T-helper 9 cell (primary cell): ENCODE measurements at places on chromosomes 3 and 15.

- DNase-seq: peak; percentile 20
These were observed 114.0 kb downstream of the FNDC3B start for GRCh38 chr3:172153335-172153861.

DNA sequence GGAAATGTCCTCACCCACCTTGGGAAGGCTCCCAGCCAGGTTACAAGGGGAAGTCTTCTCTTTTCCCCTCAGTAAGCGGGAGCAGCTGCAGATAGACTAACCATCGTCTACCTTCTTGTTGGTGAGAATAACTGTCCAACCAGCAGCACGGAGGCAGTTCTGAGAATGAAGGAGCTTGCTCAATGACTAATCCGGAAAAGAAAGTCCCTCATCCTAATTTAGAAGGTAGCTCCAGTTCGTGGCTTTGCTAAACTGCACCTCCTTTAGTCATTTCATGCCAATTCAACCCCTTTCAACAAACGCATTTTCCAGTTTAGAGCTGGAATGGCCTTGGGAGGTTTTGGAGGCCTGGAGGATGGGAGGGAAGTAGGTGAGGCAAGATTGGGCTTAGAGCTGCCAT is 527.4 kb upstream of the PROK2 start:
- DNase-seq: no peak

DNA sequence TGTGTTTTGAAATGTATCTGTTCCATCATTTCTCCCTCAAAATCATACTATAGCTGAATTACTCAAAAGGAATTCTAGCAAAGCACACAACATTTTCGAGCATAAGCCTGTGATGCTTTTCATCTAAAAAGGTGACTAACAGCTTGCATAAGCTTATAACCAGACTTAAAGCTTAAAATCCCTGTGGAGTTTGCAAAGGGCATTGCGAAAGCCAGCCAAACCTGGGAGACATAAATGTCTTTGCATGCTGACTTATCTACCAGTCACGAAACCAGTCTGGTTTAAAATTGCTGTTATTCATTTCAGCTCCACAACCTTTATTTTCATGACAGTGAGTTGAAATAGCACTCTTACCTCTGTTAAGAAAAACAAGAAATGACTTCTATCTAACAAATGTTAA is 35.6 kb upstream of the LIPC start:
- DNase-seq: no peak

DNA sequence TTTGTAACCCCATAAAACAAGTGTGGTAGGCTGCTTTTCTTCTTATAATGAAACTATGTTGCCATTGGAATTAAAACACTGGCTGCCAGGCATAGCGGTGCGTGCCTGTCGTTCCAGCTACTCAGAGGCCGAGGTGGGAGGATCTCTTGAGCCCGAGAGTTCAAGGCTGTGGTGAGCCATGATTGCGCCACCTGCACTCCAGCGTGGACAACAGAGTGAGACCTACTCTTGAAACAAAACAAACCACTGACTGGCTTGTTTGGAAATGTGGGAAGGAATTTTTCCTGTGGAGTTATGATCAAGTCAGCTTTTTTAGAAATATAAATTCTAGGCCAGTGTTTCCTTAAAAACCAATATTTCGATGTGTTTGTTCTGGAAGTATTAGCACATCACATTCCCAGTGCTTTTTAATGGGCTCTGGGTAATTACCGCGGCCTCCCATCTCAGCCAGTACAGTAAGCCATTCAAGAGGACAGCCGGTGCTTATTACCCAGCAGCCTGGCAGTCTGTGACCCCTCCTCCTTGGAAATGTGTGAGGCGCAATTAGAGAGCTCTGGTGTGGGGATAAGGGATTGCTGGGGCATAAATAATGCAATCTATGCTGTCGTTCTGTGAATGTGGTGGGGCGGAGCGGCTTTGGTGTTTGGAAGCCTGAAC is 58.3 kb upstream of the TRAK1 start:
- DNase-seq: no peak

- no peak for DNase-seq
These were observed 177.0 kb downstream of the GOLIM4 start for GRCh38 chr3:167918686-167919085.

DNA sequence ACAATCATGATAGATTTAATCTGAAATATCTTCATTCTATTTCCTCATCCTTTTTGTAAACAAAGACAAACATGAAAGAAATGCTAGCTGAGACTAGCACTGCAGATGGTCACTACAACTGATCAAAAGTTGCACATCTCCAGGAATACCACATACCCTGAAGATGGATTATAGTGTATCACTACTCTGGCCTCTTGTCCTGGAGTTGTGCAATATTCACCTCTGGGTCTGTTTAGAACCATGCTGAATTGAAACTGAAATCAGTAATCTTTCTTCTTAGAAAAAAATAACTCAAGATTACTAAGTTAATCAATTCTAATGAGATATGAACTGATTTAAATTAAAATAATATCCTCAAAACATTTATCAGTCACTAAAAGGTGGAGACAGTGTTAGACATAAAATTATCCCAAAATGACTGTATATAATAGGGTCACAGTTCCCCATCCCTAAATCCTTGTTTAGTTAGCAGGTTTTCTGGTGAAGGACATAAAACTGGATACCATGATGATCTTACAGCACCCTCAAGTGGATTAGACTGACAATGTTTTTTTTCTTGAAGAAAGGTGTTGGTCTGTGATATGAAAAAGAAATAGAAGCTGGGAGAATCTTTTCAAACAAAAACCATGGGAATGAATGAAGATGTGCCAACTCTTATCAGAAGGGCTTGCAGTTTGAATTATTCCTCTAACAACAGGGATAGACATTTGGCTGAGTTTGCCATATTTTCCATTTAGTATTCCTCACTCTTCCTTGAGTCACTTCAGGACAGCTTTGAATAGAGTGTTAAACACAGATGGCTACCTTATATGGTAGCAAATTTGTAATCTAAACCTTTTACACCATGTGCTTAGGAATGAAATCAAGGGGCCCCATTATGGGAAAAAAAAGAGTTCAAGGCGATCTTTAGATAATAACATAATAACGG is 7.1 kb upstream of the TTC14 start:
- no peak for DNase-seq

DNA sequence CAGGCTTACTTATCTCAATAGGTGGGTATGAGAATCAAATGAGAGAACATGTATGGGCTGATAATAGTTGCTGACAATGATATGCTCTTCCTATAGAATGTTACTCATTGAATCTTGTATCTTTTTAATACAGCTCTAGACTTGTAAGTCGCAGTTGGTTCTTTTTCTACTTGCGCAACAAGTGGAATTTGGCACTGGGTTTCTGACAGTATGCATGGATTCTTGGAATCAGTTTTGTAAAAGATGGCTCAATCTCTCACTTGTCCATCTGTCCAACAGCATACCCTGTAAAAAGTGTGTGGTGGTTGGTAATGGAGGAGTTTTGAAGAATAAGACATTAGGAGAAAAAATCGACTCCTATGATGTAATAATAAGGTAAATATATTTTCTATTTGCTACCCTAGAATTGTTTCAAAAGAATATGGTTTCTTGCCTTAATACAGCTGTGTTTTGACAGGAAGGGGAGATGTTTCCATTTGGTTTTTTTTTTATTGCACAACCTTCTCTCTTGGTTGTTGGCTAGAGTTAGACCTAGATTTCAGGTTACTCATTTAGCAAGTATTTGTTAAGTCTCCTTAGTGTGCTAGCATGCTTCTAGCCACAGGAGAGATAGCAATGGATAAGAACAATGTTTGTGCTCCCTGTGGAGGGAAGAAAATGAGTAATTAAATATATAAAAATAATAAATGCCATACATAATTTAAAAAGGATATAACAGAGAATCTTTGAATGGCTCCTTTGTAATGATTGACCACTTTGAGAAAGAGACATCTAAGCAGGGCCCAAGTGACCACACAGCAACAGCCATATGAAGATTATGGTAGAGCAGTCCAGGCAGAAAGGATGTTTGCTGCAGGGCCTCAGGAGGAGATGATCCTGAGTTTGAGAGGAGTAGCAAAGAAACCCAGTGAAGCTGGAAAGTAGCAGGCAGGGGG is 21.8 kb downstream of the ST3GAL6 start:
- DNase-seq: no peak

DNA sequence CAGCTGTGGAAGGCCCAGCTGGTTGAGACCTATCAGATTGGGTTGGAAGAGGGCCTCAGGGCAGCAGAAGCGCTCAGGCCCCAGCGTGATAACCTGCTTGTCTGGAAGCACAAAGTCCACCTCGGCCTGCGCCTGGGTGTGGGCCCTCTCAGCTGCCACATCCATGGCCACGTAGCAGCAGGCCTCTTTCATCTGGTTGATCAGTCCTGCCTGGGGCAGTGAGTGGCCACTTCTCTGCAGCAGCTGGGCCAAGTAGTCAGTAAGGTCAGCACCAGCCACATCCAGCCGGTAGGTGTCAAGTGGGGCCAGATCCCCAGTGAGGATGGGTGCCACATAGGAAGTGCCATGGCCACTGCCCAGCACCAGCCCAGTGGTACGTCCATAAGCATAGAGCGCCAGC is 3.9 kb upstream of the CAMKV start:
- DNase-seq: no peak

DNA sequence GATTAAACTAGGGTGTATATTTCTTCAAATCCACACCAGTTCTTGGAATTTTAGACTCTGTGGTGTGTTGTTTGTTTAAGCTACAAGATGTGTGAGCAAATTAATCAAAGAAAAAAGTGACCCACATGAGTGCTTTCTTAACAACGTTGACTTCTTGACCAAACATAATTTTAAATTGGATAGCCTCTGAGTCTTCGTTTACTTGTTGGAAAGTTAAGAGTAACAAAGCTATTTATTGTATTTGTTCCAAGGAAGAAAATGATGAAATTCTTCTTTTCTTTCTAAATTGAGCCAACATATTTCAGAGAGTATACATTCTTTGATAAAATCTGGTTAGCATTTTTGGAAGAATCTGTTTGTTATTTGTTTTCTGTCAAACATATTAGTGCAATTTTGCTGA is 99.9 kb upstream of the IGSF10 start:
- no peak for DNase-seq

DNA sequence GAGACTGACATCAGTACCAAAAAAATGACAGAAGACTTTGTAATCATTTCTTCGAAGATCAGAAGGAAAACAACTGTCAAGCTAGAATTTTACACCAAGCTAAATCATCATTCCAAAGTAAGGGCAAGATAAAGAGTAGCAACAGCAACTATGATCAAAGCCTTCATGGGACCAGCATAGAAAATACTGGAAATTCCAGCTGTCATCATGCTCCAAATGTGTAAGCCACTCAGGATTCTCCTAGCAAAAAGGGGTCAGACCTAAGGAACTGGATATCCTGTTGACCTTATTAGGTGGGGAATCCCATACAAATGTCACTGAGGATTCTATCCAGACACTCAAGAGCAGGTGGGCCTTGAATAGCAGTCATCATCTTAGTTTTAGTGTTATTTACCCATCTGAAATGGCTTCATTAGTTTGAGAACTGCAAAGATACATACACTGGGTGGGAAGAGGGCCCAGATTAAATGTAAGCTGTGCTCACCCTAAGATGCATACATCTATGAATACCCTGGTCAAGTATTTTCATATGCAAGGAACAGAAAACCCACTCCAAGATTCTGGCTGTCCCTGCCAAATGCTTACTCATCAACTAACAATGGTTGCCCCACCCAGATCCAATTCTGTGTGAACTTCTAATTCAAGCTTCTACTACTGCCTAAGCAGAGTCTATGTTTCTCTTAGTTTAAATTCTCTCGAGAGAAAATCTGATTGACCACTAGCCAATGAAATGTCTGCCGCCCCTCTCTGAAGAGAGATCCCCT is 33.5 kb downstream of the CLDN18 start:
- DNase-seq: no peak

DNA sequence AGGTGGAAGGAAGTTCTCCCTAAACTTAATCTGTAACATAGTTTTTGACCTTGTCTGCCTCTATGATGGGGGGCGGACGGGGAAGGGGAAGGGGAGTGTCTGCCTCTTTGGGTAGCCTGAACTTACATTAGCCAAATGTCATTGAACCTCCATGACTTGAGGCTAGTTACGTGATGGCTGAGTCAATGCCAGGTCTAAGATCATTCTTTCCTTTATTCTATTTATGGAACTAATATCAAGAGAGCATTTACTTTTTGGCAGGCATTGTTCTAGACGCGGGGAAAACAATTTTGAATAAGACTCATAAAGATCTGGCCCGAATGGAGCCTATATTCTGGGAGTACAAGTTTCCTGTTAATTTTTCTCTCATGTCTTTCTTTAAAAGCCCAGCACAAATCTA is 340.7 kb upstream of the C2CD4B start:
- DNase-seq: no peak

DNA sequence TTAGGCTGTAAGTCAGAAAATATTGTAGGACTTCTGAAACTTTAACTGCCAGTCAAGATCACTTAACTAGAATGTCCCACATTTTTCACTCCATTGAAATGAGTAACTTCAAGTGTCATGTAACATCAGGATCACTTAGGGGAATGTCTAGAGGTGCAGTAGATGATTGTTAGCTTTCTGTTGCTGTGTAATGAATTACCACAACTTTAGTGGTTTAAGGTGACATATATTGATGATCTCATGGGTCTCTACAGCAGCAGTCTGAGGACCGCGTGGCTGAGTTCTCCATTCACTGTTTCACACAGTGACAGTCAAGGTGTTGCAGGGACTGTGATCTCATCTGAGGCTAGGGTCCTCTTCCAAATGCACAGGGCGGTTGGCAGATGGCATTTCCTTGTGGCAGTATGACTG is 82.7 kb downstream of the SLC25A26 start:
- peak; percentile 54 for DNase-seq

- no peak for DNase-seq
These were observed 4.0 kb upstream of the ADPGK start for GRCh38 chr15:72787526-72787925.

GRCh38 chr3:129961141-129961541 is 13.4 kb upstream of the TRH start:
- DNase-seq: no peak

GRCh38 chr15:22880068-22880980 is 41.9 kb downstream of the NIPA2 start:
- no peak for DNase-seq

GRCh38 chr3:78633626-78634025 is 1134.2 kb downstream of the ROBO1 start:
- no peak for DNase-seq

- DNase-seq: no peak
These were observed 6.3 kb upstream of the ZXDC start for GRCh38 chr3:126481808-126482502.

- DNase-seq: peak; percentile 53
These were observed 105.8 kb upstream of the RASGRP1 start for GRCh38 chr15:38670128-38671005.

GRCh38 chr3:58084166-58084565 is 75.9 kb downstream of the FLNB start:
- no peak for DNase-seq

GRCh38 chr3:72143322-72143721 is 358.4 kb upstream of the PROK2 start:
- no peak for DNase-seq

GRCh38 chr3:113625834-113626233 is 70.6 kb downstream of the USF3 start:
- DNase-seq: no peak

DNA sequence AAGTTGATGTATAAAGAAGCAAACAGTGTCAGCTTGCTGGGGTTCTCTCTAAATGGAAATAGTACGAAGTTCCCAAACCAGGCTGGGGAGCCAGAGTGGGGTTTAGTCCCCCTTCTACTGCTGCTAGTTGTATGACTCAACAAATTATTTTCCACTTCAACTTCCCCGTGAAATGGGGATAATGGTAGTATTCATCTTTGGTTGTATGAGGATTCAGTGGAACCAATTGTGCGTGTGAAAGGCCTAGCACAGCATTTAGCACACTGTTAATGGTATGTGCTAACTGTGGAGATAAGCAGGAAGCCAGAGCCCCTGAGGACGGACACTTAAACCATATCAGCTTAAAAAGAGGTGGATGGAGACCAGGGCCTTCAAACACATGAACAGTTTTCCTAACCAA is 4.2 kb downstream of the SORD start:
- DNase-seq: no peak

GRCh38 chr3:146325170-146325569 is 74.3 kb upstream of the PLSCR4 start:
- no peak for DNase-seq
